ENCODE measurements at places on chromosomes 11 and 22.

DNA sequence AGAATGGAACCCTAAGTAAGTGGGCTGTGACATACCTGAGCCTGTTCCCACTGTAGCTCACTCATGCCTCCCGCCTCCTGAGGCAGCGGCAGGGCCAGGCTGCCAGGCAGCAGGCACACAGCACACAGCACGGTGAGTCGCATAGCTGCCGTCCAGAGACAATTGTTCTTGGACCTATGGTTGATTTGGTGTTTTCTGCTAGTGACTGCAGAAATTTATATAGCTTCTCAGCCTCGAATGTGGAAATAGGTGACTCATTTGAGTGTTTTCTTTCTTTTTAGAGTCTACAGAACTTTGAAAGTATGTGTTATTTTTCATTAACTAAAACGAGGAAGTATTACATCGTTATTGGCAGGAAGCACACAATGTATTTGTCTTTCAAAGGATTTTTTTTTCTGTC lies at the start of gene MMP7:
Gene MMP7 (minus strand): TSS at position 190 of the 400 bp plus-strand sequence. CDS start 47 bp downstream, at position 143.
- DNase-seq: no peak

- peak; percentile 79 for DNase-seq
These were observed 458.3 kb downstream of the METTL15 start for GRCh38 chr11:28566339-28567089.

DNA sequence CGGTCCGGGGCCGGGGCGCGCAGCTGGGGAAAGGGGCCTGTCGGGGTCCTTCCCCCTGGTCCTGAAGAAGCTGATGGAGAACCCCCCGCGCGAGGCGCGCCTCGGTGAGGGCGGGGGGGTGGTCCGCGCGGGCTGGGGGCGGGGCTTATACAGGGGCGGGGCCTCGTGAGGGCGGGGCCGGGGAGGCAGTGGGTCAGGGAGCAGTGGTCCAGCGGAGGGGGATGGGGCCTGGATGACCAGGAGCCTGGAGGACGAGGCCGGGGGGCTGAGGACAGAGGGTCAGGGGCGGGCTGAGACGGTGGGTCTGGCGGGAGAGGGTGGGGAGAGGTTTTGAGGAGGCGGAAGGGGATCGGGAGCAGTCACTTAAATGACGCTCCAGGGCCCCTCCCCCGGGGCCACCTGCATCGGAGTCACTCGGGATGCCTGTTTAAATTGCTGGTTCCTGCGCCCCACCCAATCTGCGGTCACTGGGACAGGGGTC lies 396 bp downstream of the TEF start:
- DNase-seq: peak; percentile 76

DNA sequence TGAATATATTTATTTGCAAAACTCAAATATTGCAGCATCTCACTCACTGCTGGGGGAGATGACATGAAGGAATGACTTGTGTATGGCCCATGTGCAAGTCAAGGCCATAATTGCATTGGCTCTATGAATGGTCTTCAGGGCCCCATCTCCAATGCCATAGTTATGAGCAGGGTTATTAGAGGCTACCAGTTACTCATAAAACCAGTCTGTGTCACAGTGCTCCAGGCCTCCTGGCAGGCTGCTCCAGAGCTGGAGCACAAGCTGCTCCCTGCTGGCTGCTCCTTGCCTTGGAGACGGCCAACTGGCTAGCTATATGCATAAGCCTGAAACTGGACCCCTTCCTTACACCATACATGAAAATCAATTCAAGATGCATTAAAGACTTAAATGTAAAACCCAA lies 145.7 kb downstream of the TRPC6 start:
- no peak for DNase-seq

- DNase-seq: no peak
These were observed 14.3 kb upstream of the BEST1 start for GRCh38 chr11:61935861-61936260.

DNA sequence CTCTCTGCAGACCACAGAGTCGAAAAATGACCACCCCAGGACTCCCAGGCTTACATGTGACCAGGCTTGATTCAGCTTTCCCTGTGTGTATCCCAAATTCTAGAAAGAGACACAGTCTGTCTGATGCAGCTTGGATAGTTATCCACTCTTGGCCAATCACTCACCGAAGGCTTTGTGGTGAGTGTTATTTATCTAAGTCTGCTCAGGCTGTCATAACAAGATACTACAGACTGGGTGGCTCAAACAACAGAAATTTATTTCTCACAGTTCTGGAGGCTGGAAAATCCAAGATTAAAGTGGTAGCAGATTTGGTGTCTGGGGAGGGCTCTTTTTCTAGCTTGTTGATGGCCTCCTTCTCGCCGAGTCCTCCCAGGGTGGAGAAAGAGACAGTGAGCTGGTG lies 63.2 kb downstream of the ZBTB16 start:
- DNase-seq: no peak

- peak; percentile 12 for DNase-seq
These were observed 1147.0 kb downstream of the DLG2 start for GRCh38 chr11:84480131-84480530.

GRCh38 chr11:123493349-123494063 lies 63.4 kb downstream of the GRAMD1B start:
- DNase-seq: no peak

- no peak for DNase-seq
These were observed 72.9 kb downstream of the PIWIL4 start for GRCh38 chr11:94639901-94640721.

DNA sequence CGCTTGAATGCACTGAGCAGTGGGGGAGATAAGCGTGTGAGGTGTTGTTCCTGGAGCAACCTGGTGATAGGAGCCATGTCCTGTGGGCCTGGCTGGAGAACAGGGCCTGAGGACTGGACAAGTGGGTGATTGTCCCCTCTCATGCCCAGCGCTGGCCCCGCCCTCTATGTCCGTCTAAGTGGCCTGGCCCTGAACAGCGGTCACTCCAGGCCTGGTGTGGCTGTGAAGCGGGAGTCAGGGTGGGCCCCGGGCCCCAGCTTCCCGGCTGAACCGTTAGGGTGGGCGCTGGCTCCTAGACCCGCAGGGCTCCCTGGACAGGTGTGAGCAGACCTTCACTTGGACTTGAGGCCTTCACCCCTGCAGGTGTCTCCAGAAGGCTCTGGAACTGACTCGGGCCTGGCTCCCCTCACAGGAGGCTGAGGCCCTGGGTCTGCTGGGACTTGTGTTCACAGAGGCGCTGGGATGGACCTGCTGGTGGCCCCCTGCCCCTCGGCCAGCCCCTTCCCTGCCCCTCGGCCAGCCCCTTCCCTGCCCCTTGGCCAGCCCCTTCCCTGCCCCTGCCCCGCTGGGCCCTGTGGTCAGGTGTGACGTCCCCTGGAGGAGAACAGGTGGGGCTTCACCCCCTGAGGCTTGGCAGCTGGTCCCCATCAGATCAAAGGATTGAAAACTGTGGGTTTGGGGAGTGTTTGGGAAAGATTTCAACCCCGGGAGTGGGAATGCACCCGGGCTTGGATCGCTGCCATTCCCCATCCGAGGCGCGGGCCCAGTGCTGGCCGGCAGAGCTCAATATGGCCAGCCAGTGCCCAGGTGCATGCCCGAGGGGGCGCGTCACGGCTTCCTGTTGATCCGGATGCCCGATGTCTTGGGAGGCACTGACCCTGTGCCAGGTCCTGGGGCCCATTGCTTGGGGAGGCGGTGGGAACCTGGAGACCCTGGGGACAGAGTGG lies 3.2 kb upstream of the MUC6 start:
- no peak for DNase-seq

DNA sequence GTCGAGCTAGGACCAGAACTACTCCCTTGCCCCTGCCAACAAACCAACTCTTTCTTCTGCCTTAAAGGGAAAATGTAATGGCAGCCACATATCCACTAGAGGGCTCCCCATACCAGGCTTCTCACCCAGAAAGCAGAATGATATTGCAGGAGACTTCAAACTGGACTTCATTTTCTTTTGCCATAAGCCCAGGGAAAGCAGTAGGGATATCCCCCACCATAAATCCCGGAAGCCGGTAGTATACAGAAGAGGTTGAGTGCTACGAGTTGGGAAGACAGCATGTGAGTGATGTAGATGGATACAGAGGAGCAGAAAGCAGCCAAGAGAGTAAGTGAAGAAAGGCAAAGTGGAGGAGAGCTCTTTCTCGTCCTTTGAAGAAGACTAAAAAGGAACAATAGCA lies 12.1 kb downstream of the PLAAT5 start:
- DNase-seq: peak; percentile 83

GRCh38 chr11:6638429-6638828 lies 17.2 kb downstream of the DCHS1 start:
- no peak for DNase-seq

DNA sequence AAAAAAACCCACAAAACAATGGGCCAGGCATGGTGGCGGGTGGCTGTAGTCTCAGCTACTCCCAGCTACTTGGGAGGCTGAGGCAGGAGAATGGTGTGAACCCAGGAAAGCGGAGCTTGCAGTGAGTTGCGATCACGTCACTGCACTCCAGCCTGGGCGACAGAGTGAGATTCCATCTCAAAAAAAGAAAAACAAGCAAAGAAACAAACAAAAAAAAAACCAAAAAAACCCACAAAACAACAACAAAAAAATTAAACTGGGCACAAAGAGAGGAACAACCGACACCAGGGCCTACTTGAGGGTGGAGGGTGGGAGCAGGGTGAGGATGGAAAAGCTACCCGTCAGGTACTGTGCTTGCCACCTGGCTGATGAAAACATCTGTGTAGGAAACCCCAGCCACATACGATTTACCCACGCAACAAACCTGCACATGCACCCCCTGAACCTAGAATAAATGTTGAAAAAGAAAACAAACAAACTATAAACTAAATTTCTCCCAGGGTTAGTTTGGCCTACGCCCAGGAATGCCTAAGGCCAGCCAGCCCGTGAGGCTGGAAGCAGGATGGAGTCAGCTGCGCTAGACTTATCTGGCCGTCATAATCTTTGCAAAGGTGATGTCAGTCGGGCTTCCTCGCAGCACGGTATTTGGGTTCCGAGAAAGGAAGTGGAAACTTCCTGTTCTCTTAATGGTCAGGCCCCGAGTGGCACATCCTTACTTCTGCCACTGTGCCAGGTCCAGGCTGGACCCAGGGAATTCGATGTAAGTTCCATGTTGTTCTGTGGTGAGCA lies 21.9 kb upstream of the CYB5R3 start:
- no peak for DNase-seq

GRCh38 chr22:35915477-35916013 lies 113.1 kb downstream of the RBFOX2 start:
- peak; percentile 75 for DNase-seq

- peak; percentile 98 for DNase-seq
These were observed 52.5 kb downstream of the TPCN2 start for GRCh38 chr11:69101115-69101791.

- peak; percentile 87 for DNase-seq
These were observed 55.0 kb upstream of the DEPDC7 start for GRCh38 chr11:32960553-32961164.

DNA sequence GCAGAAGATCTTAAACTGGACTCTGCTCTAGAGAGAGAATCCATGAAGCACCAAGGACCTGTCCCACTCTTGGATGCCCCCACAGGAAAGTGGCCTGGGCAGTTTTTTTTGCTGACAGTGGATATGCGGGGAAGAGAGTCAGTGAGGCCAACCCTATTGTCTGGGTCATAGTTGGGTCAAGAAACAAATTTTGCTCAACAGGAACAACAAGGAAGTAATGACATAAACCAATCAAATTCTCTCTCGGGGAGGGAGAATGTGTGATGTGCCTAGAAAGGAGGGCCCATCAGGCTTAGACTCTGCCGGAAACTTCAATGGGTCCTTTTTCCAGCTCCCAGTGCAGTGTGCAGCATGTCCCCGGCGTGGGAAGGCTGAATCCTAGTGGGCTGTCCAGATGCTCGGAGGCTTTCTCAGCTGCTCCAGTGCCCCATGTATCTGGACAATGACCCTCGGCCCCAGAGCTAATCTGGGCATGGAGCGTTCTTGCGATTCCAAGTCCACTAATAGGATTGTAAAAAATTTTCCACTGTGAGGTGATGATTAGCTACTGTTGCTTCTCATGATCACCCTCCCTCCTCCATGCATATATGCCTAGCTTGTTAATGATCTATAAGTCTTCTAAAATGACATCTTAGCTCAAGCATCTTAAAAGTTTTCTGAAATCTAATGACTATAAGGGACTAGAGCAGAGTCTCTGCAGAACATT lies 101.0 kb downstream of the SNX19 start:
- no peak for DNase-seq

GRCh38 chr11:126421271-126421671 lies 65.8 kb downstream of the ST3GAL4 start:
- no peak for DNase-seq

GRCh38 chr11:76158394-76159302 lies 47.7 kb downstream of the WNT11 start:
- DNase-seq: no peak

GRCh38 chr11:103051981-103052380 lies 40.0 kb downstream of the DCUN1D5 start:
- peak; percentile 78 for DNase-seq

- DNase-seq: no peak
These were observed 3.4 kb downstream of the CCDC86 start for GRCh38 chr11:60845338-60845737.
